ENCODE measurements at places on chromosomes 2 and 18.

GRCh38 chr2:15584767-15585469 lies 6.8 kb upstream of the DDX1 start:
- DNase-seq = no peak

GRCh38 chr2:50344509-50345106 lies 687.3 kb downstream of the NRXN1 start:
- DNase-seq = no peak

DNA sequence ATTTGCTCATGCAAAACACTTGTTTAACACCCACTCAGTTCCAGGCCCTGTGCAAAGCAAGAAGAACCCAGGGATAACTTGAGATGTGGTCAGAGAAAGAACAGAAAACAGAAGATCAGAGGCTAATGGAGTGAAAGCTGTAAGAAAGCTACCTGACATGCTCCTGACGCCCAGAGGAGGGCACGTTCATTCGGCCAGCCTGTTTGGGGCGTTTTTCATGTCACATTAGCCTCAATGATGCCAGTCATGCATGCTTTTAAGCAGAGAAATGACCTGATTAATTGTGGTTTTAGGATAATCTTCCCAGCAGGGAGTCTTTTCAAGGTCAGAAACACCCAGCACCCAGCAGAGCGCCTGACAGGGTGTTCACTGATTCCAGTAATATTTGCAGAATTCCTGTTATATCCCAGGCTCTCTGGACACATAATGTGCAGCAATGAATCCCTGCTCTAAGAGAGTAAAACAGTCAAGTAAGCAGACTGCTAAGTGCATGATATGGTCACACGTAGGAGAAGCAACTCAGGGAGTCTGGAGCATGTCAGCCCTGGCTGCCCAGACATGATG lies 320.0 kb downstream of the LRATD1 start:
- DNase-seq = no peak

DNA sequence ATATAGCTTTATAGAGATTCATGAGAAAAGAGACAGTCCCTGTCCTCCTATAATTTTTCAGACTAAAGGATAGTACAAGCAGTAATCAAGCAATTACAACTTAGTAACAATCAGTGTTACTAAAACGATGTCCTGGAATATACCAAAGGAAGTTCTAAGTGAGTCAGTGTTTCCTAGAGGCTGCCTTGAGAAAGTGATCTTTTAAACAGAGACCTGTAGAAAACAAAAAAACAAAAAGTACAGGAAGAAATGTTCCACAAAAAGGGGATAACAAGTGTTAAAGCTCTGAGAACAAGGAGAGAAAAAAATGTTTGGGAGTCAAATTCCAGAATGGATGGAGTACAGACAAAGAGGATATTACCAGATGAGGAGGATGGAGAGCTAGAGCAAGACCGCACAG lies 556.4 kb downstream of the ERBB4 start:
- DNase-seq = no peak

DNA sequence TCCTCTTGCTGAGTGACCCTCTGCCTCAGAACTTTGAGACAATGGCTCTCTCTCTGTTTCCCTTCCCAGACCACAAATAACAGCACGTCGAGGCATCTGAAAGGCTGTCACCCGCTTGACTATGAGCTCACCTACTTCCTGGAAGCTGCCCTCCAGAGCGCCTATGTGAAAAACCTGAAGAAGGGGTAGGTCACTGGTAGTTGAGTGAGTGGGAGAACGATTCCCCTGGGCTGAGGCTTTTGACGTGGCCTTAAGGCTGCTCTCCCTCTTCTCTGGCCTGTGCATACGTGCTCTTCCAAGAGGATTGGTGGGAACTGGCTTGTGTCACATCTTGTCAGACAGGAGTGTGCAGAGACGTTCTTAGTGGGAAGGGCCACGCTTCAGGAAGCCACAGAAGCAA lies 63.1 kb upstream of the MCFD2 start:
- no peak for DNase-seq

DNA sequence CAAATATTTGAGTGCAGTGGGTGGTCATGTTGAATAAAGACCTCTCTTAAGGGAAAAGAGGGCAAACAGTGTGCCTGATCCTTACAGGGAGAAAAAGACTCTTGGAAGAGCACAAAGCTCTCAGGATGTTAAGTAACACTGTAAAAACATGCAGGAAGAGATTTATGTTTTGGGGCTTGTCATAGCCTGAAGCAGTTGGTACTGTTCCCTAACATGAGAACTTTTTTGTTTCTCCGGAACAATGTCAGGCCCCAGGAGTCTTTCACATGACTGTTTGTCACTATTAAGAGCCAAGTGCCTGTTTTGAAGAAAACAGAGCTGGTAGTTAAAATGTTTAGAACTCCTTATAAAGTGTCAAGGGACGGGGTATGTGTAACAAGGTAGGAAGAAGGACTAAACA lies 83.7 kb upstream of the B3GNT2 start:
- DNase-seq = no peak

- DNase-seq = no peak
Observed at GRCh38 chr2:72778410-72778809, 47.4 kb downstream of the EXOC6B start.

DNA sequence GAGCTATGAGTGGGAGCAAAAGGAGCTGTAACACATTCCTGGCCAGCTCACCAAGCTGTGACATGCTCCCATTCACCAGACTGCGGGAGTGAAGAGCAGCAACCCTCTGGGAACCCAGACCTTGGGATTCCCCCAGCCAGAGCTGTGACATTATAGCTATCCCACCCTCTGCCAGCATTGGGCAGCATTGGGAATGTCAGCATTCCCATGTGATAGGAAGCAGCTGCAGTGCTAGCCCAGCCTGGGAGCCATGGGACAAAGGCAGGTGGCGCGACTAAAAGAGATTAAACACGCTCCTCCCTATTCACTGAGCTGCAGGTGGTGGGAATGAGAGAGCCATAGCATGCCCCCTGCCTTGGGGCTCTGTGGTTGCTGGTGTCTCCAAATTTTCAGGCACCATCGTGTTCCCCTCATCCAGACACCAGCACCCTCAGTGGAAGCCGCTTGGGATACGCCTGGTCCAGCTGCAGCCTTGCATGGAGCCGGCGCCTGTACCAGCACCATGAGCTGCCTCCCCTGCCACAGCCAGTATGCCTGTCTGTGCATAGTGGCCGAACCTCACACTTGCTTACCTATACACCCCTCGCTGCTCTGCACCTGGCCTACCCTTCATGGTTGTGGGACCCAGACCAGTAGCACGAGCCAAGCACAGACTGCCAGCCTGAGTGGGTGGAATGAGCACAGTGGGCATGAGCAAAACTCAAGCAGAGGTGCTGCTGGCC lies 695.6 kb upstream of the GCFC2 start:
- no peak for DNase-seq

- DNase-seq = no peak
Observed at GRCh38 chr2:26581266-26581990, 59.7 kb downstream of the CIB4 start.

DNA sequence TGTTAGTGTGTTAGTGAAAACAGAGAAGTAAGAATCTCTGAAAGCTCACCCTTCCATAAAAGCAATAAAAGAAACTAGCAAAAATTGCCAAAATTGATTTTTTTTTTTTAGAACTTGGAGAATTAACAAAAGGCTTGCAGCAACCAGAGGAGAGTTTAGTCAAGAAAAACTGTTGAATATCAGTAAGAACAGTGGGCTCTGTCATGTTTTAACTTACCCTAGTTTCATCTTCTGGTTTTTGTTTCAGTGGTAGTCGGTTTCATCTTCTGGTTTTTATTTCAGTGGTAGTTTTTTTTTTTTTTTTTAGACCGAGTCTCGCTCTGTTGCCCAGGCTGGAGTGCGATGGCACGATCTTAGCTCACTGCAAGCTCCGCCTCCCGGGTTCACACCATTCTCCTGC lies 580.9 kb downstream of the NYAP2 start:
- no peak for DNase-seq
